ENCODE measurements at places on chromosomes 7 and 10.

DNA sequence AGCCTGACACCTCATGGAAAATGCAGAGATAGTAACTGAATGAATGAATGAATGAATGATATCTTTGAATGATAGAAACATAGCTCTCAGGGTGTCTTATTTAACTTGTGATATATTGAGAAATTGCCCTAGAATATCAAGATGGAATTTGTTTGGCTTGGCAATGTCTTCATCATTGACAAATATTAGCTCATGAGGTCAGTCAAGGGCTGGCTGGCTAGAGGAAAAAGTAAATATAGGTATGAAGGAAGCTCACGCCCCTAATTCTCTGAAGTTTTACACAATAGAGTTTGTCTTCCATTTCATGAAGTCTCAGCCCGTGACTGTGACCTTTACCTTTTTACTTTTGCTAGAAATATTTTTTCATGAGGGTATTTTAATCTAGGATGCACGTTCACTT lies 305.2 kb downstream of the ADARB2 start:
- DNase-seq = no peak

- no peak for DNase-seq
Measured at GRCh38 chr10:96229568-96230030, 41.8 kb downstream of the BLNK start.

DNA sequence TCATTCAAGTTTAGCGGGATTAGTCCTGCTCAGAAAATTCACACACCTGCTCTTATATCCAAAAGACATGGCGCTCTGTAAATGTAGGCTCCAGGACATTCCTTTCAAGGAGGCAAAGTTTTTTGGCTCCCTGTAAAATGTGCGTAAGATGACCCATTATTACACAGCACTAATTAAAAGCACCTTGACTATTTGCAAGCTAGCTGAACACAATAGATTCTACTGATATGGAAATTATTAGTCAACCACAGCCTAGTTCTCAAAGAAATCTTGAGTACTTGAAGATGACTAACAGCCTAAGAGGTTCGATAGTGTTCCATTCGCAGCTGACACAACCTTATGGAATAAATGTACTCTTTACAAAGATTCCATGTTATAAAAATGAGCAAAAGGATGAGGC lies 175.2 kb downstream of the BMPER start:
- no peak for DNase-seq

GRCh38 chr10:82148764-82149163 lies 273.8 kb downstream of the NRG3 start:
- no peak for DNase-seq

GRCh38 chr10:7092603-7093002 lies 318.2 kb downstream of the SFMBT2 start:
- DNase-seq = no peak

DNA sequence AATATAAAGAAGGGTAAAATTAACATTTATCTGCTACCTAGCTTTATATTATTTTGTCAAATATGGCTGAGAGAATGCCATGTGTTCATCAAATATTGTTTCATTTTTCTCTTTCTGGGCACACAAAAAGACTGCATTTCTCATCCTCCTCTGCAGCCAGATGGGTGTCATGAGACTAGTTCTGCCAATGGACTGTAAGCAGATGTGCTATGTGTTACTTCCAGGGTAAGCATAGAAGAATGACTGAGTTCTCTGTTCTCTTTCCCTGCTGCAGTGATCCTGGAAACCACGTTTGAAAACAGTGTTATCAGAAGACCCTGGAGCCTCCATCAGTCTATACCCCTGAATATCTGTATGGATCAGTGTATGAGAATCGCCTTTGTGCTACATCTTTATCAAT lies 24.1 kb upstream of the SLK start:
- no peak for DNase-seq

DNA sequence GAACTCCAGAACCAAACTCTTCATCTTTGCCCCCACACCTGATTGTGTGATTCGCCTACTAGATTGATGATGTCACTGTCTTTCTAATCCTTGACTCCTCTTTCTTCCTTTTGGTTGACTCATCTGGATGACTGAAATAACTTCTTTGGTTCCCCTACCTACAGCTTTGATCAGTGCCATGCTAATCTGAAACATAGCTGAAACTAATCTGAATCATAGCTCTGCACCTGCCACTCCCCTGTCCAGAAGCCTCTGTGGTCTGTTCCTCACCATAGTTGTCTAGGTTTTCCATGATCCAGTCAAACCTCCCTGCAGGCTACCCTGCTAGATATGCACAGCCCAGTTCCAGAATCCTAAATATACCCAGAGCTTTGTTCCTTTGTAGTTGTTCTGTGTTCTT lies 51.9 kb downstream of the ZNF365 start:
- DNase-seq = no peak

DNA sequence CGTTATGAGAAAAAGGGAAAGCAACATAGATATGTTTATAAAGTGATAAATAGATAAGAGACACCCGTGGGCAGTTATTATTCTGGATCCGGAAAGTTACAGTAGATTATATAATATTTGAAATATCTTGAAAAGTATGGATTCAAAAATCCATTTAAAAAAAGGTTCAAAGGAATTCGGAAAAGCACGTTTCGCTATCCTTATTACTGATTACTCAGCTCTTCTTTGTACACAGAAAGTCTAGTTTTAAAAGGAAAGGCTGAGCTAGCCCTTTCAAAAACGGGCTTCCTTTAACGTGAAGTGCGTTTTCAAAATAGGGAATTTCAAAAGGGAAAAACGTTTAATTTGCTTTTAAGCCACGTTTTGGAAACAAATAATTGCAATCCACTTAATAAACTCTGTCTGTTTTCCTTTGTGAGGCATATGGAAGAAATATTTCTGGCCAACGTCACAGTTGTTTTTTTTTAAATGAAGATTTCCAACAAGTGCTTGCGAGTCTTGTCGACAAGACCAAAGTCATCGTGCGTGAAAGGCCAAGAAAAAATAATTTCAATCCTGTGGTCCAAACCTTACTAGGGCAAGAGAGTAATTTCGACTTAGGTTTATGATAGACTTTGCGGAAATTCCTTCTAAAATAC lies 2.2 kb upstream of the SKIDA1 start:
- no peak for DNase-seq

DNA sequence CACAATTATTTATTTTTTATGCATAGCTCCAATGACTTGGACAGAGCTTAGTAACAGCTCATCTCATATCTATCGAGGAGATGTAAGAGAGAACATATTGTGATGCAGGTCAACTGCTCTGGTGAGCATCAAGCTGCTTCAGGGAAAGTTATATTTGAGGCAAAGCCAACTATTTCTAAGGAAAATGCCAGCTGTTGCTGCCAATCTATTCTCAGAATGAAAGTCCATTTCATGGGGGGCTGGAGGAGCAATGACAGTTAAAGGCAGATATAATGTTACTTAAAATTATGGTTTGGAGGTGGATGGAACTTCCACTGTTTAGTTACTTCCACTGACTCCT lies 424.8 kb downstream of the KIF20B start:
- DNase-seq = no peak

- DNase-seq = no peak
Measured at GRCh38 chr7:9192969-9193368, 759.6 kb downstream of the NXPH1 start.

DNA sequence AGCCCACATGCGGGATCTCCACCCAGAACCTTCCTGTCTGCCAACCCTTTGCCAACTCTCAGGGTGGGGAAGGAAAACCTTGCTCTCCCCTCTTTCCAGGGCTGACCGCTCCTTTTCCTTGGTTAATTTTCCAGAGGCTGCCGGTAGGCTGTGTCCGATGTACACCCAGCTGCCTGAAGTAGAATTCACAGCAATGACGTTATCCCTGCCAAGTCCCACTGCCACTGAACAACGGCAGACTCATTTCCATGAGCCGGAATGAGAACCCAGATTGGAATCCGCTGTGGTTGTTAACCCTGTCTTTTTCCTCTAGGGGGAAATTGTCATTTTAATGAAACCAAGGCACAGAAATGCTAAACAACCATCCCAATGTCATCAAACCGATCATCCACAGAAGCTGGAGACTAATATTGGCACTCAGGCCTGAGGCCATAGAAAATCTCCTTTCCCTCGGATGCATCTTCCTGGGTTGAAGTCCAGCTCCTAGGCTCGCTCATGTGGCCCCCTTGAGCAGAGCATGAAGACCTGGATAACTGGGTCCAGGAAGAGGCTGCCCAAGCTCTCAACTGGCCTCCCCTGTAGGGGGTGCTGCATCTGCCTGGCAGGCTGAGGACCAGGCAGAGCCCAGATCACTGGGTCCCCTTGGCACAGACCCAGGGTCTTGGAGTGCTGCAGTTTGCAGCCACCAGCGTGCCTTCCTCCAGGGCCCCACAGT lies 30.4 kb downstream of the KLRG2 start:
- DNase-seq = no peak

DNA sequence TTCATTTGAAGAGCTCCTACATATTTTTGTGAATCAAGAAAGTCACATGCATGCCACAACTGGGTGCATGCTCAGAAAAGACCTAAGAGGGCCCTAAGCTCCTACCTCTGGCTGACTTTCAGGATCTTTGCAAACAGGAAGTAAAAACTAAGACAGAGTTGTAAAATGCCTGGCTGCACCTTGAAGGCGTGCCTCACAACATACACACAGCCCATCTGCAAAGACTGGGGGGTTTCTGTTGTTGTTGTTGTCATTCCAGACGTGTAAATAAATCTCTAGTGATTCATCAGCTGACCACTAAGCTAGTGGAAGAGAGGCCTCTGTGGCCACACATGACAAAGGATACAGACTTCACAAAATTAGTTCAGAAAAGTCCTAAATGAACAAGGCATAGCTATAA lies 31.8 kb downstream of the SMURF1 start:
- DNase-seq = no peak

- DNase-seq = no peak
Measured at GRCh38 chr7:94580601-94581000, 71.0 kb downstream of the CASD1 start.

GRCh38 chr7:82481499-82482097 lies 38.0 kb upstream of the CACNA2D1 start:
- DNase-seq = no peak

DNA sequence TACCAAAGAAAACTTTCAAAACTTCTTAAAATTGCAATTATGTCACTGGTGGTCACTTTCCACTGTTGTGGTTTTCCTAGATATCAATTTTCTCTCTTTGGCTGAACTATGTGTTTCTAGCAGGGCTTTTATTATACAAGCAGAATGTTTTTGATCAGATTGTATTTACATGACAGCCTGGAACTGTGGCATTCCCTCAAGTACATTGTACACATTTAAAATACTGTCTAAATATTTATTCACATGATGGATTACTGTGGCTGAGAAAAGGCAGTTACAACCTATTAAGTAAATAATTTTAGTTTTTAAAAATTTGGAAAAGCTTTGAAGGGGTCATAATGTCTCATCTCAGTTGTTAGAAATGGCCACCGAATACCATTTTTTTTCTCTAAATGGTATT lies 231.9 kb upstream of the PPP1R3A start:
- DNase-seq = no peak

DNA sequence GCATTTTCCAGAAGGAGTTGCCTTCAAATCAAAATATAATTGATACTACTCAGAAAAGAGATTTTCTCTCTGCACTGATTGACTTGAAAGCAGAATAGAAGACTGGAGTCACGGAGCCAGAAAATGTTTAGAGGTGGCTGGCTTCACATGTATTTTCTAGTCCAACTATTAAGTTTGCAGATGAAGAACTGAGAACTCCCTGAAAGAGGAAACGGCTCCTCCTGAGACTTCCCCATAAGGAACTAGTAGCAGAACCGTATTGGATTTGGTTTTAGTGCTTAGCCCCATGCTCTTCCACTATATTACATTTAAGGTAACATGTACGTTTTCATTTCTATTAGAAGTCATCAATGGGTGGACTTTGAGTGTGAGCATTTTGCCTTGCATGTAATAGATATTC lies 946.3 kb downstream of the CNTNAP2 start:
- DNase-seq = no peak

GRCh38 chr7:4958477-4959301 lies at the start of gene MMD2:
Gene MMD2 (minus strand): TSS chr7:4959187. CDS start chr7:4959017, 170 bp downstream.
- no peak for DNase-seq

DNA sequence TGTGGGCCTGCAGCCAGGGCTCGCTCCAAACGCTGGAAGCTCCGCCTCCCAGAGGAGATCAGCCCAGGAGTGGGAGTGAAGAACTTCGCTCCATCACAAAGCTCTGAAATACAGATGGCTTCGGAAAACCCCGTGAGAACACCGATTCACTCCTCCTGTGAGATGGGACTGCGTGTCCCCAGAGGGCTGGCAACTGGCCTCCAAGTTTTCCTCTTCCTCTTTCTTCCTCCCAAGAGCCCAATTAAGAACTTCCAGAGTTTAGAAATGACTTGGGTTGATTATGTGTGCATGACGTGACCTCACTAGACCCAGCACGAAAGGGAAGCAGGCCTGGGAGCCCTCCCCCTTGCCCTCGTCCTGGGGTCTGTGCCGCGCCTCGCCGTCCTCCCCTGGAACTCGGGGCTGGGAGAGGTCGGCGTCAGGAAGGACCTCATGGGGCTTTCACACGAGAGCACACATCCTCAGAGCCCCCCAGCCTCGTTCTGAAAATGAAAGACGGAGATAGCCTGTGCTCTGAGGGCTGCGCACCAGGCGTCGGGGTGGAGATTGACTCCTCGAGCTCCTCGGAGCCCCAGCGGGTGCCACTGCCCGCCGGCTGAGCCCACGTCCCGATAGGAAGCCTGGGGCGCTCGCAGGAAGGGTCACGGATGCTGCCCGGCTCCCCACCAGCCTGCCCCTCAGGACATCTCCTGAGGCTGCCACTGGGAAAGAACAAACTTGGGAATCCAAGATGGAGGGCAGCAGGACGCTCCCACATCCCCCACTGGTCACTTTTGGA lies 37.8 kb downstream of the PTPRN2 start:
- DNase-seq = no peak
